ENCODE measurements at places on chromosomes 11 and 22.
A peak's percentile ranks its signal among the peaks of the same experiment; 100 is the strongest.

DNA sequence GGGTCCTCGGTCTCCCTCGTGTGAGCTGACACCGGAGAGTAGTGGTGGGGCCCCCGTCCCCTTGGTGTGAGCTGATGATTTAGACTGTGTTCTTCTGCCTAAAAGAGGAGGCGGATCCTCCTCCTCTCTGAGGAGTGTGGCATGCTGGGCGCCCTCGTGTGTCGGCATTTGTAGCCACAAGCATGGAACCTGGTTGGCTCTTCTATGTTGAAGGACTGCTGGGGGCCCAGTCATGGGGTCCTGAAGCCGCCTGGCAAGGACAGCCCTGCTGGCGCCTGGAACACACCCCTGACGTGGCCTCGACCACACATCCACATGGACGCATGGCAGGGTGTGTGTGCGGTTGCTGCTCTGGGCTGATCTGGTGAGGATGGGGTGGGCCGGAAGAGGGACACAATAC is 50.2 kb downstream of the AP2A2 start:
- DNase-seq = peak; percentile 37

DNA sequence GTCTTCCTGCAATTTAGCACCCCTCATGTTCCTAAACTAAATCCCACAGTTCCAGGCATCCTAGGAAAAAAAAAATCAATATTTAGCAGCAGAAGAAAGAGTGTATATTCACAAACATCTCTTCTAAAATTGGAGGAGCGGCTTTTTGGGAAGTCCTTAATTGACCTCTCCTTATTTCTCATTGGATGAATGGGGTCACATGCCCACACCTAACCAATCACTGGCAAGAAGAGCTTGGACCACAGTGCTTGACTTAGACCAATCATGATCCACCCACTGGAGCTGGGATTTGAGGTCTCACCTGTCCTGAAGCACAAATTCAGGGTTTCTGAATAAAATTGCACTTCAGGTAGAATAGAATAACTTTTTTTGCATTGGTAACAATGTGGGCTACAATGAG is 16.0 kb downstream of the CD44 start:
- DNase-seq = no peak

DNA sequence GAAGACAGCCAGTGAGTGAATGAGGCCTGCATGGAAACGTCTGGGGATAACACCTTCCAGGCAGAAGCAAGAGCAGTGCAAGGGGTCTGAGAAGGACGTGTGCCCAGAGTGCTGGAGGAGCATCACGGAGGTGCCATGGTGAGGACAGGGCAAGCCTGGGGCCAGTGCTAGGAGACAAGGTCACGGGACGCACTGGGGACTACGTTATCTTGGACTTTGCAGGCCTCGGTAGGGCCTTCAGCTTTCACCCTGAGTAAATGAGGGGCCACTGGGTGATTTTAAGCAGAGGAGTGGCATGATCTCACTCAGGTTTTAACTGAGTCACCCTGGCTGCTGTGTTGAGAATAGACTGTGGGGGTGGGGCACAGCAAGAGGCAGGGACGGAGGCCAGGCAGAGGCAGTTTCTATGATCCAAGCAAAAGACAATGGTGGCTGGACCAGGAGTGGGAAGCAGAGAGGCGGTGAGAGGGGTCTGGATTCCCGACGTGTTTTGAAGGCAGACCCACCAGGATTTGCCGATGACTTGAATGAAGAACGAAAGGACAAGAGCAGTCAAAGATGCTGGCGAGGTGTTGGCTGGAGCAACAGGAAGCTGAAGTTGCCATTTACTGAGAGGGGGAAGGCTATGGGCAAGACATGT is 102.7 kb upstream of the PARVA start:
- DNase-seq = peak; percentile 79

- no peak for DNase-seq
These were observed 77.0 kb downstream of the RPL27A start for GRCh38 chr11:8759634-8760033.

- DNase-seq = no peak
These were observed 8.0 kb downstream of the SIK3 start for GRCh38 chr11:117090111-117090706.

DNA sequence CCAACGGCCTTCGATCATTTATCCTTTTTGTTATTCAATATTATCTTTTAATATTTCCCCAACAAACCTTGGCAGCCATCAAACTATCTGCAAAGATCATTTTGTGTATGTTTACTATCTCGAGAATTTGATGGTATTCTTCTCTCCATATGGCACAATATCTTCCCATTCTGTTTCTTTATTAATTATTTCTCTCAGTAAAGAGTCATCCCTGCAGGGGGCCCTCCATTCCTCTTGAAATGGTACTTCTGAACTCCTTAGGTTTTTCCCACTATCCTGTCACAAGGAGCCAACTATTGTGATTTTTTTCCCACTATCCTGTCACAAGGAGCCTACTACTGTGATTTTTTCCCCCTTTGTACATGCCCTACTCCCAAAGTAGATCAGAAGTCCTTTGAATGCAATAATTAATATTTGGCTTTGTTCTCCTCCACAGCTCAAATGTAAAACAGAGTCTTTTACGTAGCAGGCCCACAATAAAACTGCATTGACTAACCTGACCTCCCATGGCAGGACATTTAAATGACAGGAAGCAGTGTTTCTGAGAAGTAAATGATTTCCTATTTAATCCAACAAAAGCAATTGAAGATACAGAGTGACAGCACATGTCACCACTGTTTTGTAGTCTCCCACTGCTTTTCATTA is 43.3 kb downstream of the PDGFD start:
- no peak for DNase-seq

DNA sequence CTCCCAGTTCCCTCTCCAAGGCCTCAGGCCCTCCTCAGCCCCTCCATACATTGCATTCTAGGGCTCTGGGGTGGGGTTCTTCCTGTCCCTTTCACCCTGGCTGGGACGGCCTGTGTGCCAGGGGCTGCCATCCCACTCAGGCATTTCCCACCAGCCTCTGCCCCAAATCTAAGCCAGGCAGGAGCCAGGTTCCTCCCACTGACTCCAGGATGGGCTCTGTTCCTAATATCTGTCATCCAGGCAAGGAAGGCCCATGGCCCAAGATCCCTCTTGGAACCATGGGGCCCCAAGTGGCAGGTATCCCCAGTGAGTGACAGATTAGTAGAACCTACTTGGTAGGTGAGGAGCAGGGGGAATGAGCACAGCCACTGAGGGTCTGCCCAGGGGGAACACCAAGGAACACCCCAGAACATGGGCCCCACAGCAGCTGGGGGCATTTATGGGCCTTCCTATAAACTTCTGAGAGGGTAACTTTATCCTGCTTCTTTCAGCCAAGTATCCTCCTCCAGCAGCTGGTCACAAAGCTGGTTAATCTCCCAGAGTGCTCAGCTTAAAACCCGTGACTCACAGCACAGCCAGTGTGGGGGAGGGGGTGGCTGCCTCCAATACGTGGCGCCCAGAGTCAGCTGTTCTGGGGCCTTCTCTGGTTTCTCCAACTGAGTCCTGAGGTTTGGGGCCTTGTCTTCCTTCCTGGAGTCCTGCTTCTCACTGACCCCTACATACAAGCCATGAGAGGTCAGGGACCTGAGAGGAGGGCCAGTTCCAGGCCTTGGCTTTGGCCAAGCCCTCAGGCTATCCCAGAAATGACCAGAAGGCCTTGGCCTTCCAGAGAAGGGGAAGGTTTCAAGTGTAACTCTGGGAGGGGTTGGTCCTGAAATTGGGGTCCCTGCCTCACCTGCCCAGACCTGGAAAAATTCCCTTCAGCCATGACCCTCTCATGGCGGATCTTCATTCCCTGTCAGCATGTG is 19.9 kb upstream of the MYOD1 start:
- DNase-seq = peak; percentile 52

- DNase-seq = no peak
These were observed 9.3 kb downstream of the HINFP start for GRCh38 chr11:119130662-119131061.

GRCh38 chr11:102462610-102463009 is 10.0 kb upstream of the TMEM123 start:
- DNase-seq = no peak

DNA sequence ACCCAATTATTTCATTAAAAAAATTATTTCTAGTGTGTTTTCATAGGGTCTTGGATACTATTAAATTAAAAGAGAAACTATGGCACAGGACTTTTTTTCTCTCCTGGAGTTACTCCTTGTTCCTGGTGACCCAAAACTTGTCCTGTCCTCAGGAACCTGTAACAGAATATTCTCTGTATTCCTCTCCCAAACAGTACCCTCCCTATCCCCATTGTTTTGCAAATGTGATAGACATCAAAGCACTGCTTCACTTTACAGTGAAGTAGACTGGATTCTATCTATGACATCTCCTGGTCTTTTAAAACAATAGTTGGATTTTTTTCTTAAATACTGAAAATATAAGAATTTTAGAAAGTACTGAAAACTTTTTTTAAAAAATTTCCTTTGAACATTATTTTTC is 37.2 kb downstream of the FAR1 start:
- DNase-seq = no peak

GRCh38 chr22:17741866-17742526 is 32.3 kb downstream of the BID start:
- DNase-seq = no peak

DNA sequence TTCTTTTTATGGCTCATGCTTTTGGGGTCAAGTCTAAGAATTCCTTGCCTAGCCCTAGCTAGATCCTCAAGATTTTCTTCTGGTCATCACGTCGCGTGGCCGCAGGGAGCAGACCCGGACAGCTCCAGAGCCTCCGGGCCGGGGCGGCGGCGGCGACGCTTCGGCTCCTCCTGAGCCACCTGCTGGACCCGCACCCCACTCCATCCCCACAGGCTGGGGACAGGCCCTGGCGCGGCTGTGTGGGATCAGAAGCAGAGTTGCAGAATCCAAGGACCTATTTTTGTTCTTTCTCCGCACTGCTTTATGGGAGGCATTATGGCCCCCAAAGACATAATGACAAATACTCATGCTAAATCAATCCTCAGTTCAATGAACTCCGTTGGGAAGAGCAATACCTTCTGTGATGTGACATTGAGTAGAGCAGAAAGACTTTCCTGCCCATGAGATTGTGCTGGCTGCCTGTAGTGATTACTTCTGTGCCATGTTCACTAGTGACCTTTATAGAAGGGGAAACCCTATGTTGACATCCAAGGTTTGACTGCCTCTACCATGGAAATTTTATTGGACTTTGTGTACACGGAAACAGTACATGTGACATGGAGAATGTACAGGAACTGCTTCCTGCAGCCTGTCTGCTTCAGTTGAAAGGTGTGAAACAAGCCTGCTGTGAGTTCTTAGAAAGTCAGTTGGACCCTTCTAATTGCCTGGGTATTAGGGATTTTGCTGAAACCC is 12.4 kb upstream of the SCARF2 start:
- no peak for DNase-seq

DNA sequence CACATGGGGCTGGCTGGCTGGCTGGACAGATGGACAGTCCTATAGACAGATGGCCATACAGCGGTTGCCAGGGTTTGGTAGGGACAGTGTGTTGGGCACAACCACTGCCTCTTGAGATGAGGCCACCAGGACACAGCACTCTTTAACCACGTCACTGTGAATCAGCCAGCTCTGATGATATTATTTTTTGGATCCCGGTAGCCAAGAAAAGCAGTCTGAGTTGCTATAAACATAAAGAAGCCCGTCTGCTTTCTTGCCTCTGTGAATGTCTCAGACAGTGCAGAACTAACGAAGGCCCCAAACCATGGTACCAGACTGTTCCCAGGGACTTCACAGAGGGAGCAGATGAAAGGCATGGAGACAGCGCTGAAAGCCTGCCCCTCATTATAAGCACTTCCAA is 115.9 kb upstream of the CSNK2A3 start:
- no peak for DNase-seq

GRCh38 chr22:43955883-43956782 is 891 bp downstream of the SAMM50 start:
- DNase-seq = no peak

GRCh38 chr11:127939000-127939399 is 648.4 kb downstream of the ETS1 start:
- DNase-seq = no peak

DNA sequence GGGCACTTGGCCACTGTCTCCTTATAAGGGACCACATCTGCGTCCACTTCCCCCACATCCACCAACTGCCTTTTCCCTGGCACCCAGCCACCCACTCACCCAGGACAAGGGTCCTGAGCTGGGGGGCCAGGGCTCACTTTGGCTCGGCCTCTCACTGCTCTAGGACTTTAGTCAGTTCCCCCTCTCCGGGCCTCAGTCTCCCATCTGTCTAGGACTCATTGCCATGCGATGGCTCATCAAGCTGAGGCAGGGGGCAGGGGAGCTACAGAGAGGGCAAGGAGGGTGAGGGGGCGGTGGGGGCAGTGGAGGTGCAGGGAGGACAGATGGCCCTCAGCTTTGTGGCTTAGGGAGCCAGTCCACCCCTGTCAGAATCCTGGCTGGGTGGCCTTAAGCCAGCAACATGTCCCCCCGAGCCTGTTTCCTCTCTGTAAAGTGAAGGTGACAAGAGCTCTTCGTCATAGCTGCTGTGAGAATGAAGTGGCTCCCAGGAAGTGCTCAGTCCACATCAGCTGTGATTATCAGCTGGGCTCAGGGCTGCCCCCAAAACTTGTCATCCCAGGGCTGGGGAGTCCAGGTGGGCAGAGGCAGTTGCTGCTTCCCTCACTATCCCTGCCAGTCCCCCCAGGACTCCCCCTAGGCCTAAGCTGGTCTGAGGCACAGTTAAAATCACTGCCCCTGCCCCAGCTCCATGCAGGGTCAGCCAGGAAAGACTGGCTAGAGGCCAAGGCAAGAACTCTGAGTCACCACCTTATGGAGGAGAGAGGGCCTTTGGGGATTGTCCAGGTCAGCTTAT is 14.9 kb downstream of the RAC2 start:
- DNase-seq = peak; percentile 77

- DNase-seq = peak; percentile 39
These were observed at the start of gene ADM2 for GRCh38 chr22:50481440-50482106. Gene ADM2 (plus strand): TSS chr22:50481543. CDS start chr22:50481848, 305 bp downstream.

GRCh38 chr11:4577761-4578160 is 3.8 kb upstream of the OR52I2 start:
- no peak for DNase-seq

DNA sequence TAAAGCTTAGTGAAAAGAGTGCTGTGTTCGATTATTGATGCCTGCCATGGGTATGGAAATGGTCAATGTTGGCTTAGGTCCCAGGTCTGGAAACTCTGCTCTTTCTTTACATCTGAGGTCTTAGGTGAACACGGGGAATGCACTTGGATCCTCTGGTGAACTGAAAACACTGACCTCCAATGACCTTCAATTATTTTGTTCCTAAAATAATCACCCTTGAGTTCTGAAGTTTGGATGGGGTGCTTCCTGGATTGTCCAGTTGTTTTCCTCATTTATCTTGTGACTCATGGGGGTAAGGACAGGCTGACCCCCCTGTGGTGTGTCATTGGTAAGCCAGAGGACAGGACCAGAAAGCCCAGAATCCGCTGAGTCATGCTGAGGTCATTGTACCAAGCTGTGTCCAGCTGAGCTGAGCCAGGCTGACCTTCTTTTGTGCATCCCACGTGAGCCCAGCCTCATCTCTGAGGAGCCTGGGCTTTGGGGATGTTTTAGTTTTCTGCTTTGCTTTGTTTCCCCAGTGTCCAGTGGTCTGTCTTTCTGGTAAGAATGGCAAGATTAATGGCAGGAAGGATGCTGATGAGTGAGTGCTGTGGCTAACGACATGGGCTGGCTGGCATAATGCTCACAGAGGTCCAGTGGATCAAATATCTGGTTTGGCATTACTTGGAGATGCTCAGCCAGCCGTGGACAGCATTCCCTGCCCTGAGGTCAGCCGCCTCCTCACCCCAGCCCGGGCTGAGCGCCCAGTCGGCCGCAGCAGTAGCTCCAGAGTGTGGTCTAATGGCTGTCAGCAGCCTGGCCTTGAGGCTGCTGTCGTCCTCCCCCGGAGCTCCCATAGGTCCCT is 35.6 kb downstream of the AMPD3 start:
- peak; percentile 73 for DNase-seq

GRCh38 chr11:66363805-66364535 is 7.6 kb downstream of the SLC29A2 start:
- DNase-seq = no peak

- DNase-seq = no peak
These were observed 28.8 kb downstream of the CCT8L2 start for GRCh38 chr22:16563555-16564520.
